CD4-positive, alpha-beta T cell treated with Interleukin-15 for 4 hours (primary cell): ENCODE measurements at places on chromosomes 4 and X.

DNA sequence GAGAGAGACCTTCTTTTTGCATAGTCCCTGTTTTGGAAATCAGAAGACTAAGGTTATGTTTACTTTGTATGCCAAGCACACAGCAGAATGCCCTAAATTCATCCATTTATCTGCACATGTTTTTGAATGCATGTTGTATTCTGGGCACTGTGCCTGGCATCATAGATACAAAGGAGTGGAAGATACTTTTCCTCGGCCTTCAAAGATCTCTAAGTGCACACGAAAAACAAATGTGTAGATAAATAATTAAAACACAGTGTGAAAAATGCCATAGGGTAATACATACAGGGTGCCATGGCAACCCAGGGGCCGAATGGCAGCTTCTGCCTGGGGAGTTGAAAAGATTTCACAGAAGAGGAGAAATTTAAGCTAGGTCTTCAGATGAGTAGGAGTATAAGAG lies 390.6 kb upstream of the ATOH1 start:
- DNase-seq: no peak

GRCh38 chr4:76420762-76421581 lies at the start of gene CCDC158:
TSS of gene CCDC158 (minus strand) at chr4:76421141. CDS start at chr4:76403207, 17,934 bp downstream.
- DNase-seq: no peak

DNA sequence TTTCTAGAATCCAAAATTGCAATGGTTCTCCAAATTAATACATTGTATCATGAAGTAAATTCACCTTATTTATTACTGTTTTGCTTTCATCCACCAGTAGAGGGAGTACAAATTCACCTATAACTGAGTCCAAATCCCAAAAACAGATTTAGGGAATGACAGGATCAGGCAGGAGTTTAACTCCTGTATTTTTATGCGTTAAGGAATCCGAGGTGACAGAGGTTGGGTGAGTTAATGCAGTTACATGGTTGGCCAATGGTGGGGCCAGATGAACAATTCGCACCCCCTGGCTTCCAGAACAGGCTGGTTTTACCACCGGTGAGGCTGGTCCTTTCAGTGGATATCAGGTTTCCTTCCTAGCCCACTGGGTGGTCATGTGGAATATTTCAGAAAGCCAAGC lies 82.4 kb downstream of the MTNR1A start:
- no peak for DNase-seq

GRCh38 chr4:93199492-93199891 lies 629.1 kb upstream of the ATOH1 start:
- no peak for DNase-seq

DNA sequence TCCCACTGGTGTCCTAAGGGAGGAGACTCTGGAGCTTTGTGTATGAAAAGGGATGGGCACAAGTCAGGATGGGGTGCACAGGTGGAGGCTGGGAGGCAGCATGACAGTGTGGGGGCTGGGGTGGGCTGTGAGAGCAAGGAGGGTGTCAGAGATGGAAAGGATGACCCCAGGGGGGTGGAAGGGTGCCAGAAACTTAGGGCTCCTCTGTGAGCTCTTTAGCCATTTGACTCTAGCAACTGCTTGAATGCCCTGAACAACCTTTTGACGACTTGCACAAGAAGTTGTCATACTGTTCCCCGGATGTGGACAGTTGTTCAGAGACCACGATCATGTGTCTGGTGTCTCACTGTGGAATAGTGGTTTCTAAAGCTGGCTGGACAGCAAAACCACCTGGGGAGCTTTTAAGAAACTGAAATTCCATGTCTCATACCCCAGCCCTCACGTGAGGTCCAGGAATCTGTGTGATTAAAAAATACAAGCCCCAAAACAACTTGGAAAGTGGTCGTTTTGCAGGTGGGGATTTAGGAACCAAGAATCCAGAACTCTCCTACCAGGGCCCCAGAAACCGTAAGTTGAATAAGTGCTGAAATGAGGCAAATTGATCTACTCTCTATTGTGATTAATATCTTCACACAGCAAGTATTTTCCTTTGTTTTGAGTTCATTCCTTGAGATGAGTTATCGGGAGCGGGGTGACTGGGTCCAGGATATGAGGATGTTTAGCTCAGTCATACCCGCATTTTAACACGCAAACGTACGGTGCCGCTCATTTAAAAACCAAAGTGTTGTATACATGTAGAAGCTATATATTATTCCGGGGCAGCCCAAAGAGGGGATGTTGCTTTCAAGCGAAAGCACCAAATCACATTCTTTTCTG lies 3.4 kb downstream of the RHOH start:
- DNase-seq: peak; percentile 73

- DNase-seq: no peak
These were observed 266.0 kb upstream of the IL1RAPL1 start for GRCh38 chrX:28321286-28321685.

- DNase-seq: no peak
These were observed 511.5 kb upstream of the FAM241A start for GRCh38 chr4:111633663-111634266.

- DNase-seq: no peak
These were observed 159.8 kb downstream of the FAM13A start for GRCh38 chr4:88897180-88897579.

GRCh38 chrX:68989865-68990606 lies 161.2 kb downstream of the EFNB1 start:
- no peak for DNase-seq

GRCh38 chrX:82695066-82695465 lies 813.0 kb upstream of the POU3F4 start:
- DNase-seq: no peak

- peak; percentile 27 for DNase-seq
These were observed 71.0 kb downstream of the AFF1 start for GRCh38 chr4:87005690-87006425.

GRCh38 chr4:168787801-168788595 lies 222.1 kb downstream of the CBR4 start:
- DNase-seq: no peak

DNA sequence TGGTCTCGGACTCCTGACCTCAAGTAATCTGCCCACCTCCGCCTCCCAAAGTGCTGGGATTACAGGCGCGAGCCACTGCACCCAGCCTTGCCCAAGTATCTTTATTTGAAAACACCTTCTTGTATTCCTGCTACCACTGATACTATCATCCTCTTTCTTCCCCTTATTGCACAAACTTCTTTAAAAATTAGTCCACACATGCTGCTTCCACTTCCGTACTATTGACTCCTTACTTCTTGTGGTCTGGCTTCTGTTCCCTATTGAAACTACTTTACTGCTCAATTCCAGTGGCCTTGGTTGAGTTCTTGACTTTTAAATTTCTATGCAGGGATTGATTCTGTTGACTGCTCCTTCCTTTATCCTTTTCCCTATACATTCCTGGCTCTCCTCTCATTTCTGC lies 38.8 kb downstream of the MTM1 start:
- DNase-seq: no peak

DNA sequence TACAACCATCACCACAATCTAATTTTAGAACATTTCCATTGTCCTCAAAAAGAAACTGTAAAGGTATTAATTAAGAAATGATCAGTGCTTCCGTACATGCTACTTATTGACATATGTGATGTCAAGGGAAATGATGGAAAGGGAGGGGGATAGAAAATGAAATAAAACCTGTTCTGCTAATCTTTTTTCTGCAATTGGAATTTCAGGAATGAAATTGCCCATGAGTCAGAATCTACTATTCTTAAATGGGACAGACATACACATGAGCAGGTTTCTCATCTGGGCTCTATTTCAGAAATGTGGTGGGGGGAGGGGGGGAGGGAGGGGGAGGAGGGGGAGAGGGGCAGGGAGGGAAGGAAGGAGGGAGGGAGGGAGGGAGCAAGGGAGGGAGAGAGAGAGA lies 91.0 kb downstream of the SHROOM4 start:
- no peak for DNase-seq

- DNase-seq: no peak
These were observed 83.1 kb downstream of the GRIA3 start for GRCh38 chrX:123267220-123267619.

- DNase-seq: no peak
These were observed 85.5 kb downstream of the BMPR1B start for GRCh38 chr4:94843216-94843615.

DNA sequence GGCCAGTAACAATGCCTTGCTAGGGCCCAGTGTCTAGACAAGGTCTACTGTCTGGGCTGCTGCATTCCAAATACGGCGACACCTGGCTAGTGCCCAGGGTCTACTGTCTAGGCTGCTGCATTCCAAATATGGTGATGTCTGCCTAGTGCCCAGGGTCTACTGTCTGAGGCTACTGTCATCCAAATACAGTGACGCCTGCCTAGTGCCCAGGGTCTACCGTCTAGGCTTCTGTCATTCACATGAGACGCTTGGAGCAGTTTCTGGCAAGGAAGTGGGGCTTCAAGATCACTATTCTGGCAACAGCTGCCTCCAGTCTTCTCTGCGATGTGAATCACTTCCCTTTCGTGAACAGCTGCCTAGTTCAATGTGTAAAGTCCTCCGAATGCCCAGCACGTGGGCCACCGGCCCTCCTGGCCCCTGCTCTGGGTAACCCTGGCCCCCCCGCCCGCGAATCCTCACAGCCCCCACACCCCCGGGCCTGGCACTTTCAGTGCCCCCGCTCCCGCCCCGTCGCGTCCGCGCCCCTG lies 12.7 kb downstream of the ACOX3 start:
- DNase-seq: peak; percentile 19

GRCh38 chr4:177001271-177002175 lies 208.8 kb upstream of the VEGFC start:
- DNase-seq: no peak

DNA sequence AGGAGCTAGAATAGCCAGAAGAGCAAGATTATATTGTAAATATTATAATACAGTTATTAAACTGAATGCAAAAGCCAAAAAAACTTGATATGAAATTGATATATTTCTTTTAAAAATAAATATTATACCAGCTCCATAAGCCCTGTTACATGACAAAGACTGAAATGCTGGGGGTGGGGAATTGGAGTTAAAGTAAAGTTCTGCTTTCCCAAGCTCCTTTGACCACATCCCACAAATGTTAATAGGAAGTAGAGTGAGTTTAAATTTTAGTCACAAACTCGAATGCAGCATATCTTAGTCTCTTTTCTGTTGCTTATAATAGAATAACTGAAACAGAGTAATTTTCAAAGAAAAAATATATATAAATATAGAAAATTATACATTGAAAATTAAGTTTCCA lies 46.9 kb upstream of the NFKB1 start:
- DNase-seq: no peak

DNA sequence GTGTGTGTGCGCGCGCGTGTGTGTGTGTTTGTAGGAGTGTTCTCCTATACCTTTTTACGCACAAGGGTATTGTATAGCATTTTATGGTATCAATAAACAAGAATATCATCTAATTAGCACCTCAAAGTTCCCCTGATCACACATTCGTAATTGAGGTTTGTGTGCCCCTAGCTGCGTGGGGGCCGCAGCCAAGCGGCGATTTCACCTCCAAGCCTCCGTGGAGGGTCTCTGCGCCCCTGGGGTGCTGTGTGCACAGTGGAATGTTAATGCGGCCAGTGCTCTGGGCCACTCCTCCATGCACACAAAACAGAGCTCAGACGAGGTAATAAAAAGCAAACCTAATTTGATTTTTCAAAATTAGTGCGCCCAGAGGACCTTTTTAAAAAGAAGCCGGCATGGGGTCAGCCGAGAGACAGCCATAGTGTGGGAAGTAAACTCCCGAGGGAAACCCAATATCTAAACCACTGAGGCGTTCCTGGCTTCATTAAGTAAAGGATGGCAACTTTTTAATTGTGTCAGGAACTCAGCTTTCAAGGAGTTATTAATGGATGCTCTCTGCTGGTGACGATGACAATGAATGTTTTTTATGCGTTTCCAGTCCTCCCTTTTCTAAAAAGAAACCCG lies 110.6 kb downstream of the SORCS2 start:
- DNase-seq: no peak

DNA sequence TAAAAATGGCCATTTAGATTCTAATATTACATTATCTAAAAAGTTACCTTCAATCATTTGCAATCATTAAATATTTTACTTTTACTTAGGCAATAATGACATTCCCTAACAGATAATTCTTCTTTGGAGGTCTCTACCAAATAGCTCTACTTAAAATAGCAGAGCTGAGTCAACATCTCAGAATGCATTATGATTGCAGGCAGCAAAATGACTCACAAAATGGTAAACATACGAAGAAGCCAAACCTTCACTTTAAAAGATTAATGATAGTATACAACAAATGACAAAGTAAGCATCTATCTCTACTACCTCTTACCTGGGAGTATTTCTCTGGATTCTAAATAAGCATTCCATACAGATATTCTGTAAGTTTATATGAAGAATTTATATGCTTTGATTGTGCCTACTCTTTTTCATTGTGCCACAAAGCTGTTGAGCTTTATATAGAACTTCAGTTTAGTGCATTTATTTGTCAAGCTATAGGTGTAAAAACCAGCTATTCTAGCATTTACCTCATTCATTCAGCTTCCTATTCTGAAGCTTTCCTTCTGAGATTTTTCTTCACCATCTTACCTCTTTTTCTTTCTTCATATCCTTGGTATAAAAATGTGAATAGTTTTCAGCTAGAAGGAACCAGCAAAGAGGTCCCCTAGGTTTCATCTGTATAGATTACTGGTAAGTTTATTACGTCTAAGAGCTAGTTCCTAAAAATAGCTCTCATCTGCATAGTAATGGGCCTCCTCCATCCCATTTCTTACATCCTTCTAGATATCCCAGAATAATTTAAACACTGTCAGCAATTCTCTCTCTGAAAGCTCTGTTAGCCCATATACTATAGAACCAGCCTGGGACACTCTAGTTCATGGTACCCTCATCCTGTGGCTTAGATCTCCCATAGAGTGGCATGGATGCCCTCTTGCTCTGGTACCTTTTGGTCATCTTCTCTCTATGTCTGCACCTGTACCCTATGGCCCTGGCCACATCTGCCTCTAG lies 17.2 kb upstream of the SPCS3 start:
- no peak for DNase-seq

DNA sequence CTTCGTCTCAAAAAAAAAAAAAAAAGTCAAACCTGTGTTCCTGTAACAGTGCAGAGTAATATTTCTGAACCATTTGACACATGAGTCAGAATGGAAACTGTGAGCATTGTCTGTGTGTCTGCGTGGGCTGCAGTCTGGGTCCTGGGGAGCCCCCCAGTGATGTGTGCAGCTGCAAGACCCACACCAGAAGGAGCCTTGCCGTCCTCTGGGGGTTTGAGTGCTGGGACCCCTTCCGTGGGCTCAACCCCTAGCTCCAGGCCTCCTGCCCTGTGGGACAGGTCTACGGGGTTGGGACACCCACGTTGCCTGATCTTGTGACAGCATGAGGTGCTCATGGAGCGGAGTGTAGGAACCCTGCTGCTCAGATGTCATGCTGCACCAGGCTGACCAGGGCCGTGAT lies 43.7 kb downstream of the DDX3X start:
- peak; percentile 1 for DNase-seq

DNA sequence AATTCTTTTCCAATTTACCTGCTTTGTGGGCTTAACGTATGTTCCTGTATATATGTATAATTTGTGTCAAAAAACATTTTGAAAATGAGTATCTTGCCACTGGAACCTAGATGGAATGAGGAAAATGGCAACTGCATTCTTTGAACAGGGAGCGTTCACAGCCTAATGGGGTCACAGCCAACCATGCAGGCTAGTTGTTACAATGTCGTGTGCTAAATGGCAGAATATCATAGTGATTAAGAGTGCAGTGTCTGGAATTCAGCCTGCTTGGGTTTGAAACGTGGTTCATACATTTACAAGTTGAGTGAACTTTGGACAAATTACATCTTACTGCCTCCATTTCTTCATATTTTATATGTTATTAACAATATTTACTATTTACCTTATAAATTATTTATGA lies 70.8 kb downstream of the PCDH7 start:
- DNase-seq: no peak

- no peak for DNase-seq
These were observed 118.8 kb downstream of the PDLIM5 start for GRCh38 chr4:94570558-94570957.

GRCh38 chrX:10761447-10761846 lies 141.1 kb upstream of the MID1 start:
- DNase-seq: no peak
